Smooth muscle cell of trachea (primary cell): ENCODE measurements at places on chromosomes 3 and 15. TPM values are rescaled to one million over a fixed set of nuclear protein-coding genes. Genes with fewer than 3 reads are reported as not detected.

The MAP1A gene
- 150 and 180 TPM in 2 replicates for total RNA-seq

The FAM81A gene
- total RNA-seq, result 0.29 and 0.33 TPM in 2 replicates

The COL6A6 gene
- total RNA-seq, result 1.6 and 4.1 TPM in 2 replicates

The CPNE9 gene
- not detected in 2 replicates for total RNA-seq
